Breast epithelium (tissue), 4 donors: ENCODE measurements at places on chromosomes 4 and X.
A peak's percentile ranks its signal among the peaks of the same experiment; 100 is the strongest.

DNA sequence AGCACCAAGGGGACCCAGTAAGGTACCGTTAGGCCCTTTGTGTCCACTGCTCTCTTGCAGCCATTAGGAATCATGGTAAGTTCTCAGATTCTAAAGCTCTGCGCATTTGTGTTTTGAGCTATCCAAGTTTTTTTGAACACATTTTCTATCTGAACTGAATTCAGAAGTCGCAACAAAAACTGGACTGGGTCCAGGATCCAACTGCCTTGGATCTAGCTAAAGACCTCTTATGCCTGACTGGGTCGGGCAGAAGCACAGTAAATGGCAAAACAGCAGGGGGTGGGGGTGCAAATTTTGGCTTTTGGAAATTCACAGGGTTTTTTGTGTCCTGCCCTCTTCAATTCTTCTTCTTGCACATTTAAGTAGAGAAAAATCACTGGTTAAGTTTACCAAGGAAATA is 30.0 kb downstream of the RCHY1 start:
- H3K36me3 ChIP-seq, result no peaks in the 10 kb centered on the region
- no peaks in the 10 kb centered on the region for H3K27me3 ChIP-seq
- no peak for DNase-seq
- no peak overlapping the region for H3K27ac ChIP-seq
- H3K4me3 ChIP-seq, result no peak overlapping the region
- no peaks in the 10 kb centered on the region for H3K4me1 ChIP-seq

- no peaks in the 10 kb centered on the region for H3K27me3 ChIP-seq
- H3K4me1 ChIP-seq, result no peaks in the 10 kb centered on the region
- H3K27ac ChIP-seq, result no peak overlapping the region
- H3K36me3 ChIP-seq, result no peaks in the 10 kb centered on the region
- H3K4me3 ChIP-seq, result no peak overlapping the region
- DNase-seq, result no peak
Observed at GRCh38 chr4:106034220-106034619, 138.9 kb downstream of the NPNT start.

- no peak for DNase-seq
- H3K36me3 ChIP-seq, result no peaks in the 10 kb centered on the region
- no peak overlapping the region for H3K4me3 ChIP-seq
- H3K27ac ChIP-seq, result no peak overlapping the region
Observed at GRCh38 chr4:73810191-73810590, 26.3 kb upstream of the CXCL6 start.

- no peaks in the 10 kb centered on the region for H3K4me1 ChIP-seq
- H3K27ac ChIP-seq, result peak within 1 kb of the TSS; percentile 96
- no peaks in the 10 kb centered on the region for H3K27me3 ChIP-seq
- peak; percentile 43 for DNase-seq
Observed at GRCh38 chrX:47232803-47233332, at the start of gene USP11. USP11 (plus strand) TSS chrX:47233009; CDS start chrX:47233044, 35 bp downstream.

DNA sequence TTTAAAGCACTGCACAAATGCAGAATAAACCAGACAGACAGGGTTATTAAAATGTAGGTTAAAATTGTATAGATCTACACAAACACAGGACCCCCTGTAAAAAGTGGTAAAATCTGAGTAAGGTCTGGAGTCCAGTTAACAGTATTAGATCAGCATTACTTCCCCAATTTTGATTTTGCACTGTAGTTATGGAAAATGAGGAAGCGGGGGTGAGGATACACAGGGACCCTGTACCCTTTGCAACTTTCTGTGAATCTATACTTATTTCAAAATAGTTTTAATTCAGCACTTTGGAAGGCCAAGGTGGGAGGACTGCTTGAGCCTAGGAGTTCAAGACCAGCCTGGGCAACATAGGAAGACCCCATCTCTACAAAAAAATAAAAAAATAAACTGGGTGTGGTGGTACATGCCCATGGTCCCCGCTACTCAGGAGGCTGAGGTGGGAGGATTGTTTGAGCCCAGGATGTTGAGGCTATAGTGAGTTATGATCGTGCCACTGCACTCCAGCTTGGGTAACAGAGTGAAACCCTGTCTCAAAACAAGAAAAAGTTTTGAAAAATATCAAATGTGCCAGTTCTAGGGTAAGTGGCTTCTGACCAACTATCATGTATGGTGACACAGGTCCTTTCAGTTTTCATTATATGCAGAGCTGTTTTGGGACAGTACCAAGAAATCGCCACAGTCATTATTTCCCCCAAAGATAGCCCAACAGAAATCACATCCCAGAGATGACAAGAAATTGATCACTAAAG is 17.7 kb downstream of the SEL1L3 start:
- no peak for DNase-seq
- no peaks in the 10 kb centered on the region for H3K27me3 ChIP-seq
- no peaks in the 10 kb centered on the region for H3K36me3 ChIP-seq
- H3K4me3 ChIP-seq, result no peak overlapping the region
- H3K4me1 ChIP-seq, result no peaks in the 10 kb centered on the region

GRCh38 chr4:151649479-151649878 is 111.3 kb downstream of the GATB start:
- DNase-seq, result no peak
- no peaks in the 10 kb centered on the region for H3K36me3 ChIP-seq
- H3K27me3 ChIP-seq, result no peaks in the 10 kb centered on the region

- no peaks in the 10 kb centered on the region for H3K4me1 ChIP-seq
- no peaks in the 10 kb centered on the region for H3K27me3 ChIP-seq
- peak; percentile 30 for DNase-seq
- no peak overlapping the region for H3K4me3 ChIP-seq
Observed at GRCh38 chr4:149409146-149409545, 406.5 kb downstream of the IQCM start.

GRCh38 chr4:174430576-174430975 is 91.7 kb downstream of the HPGD start:
- no peak overlapping the region for H3K27ac ChIP-seq
- no peaks in the 10 kb centered on the region for H3K4me1 ChIP-seq
- no peaks in the 10 kb centered on the region for H3K36me3 ChIP-seq
- no peak overlapping the region for H3K4me3 ChIP-seq
- no peak for DNase-seq

DNA sequence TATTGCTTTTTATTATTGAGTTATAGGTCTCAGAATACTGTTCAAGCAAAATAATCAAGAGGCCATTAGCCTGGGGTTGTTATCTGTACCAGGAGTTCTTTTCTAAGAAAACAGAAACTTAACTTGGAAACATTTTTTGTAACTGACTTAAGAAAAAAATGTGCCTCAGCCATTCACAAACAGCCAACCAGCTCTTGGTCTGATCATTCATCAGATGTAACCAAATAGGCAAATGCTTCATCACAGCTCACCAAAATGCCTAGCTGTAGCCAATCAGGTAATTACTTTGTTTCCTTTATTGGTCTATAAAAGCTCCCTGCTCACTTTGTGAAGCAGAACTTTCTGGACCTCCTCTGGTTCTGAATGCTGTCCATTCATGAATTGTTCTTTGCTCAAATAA is 387.7 kb downstream of the FAT4 start:
- no peak overlapping the region for H3K4me3 ChIP-seq
- DNase-seq, result no peak
- H3K27me3 ChIP-seq, result no peaks in the 10 kb centered on the region
- H3K4me1 ChIP-seq, result no peaks in the 10 kb centered on the region
- no peaks in the 10 kb centered on the region for H3K36me3 ChIP-seq
